Right forelimb (tissue), 1 donor: ENCODE measurements at places on chromosomes 2 and 18.

- no peak for DNase-seq
Observed at GRCh38 chr18:5066380-5066977, 130.6 kb downstream of the AKAIN1 start.

DNA sequence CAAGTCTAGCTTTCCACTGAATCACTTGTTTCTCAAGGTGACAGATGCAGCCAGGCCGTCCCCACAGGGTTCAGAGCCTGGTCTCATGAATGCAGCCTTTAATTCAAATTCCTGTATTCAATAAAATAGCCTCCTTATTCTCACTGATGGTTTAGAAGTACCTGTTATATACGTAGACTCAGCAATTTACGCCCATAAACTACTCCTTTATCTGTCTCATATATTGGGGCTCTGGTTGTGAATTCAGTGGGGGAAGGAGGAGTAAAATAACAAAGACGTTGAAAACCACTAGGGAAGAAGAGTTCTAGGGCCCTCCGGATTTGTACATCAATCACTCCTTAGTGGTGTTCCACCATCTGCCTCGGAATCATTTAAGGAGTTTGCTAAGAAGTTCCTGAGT, 1.7 kb downstream of the OBSL1 start:
- no peak for DNase-seq

- peak; percentile 33 for DNase-seq
Observed at GRCh38 chr2:24824966-24825882, 32.0 kb downstream of the CENPO start.

- DNase-seq = no peak
Observed at GRCh38 chr18:73835656-73836364, 311.8 kb downstream of the FBXO15 start.

- no peak for DNase-seq
Observed at GRCh38 chr2:98172150-98172765, 85.3 kb downstream of the VWA3B start.

GRCh38 chr2:214671319-214671885, 138.1 kb downstream of the BARD1 start:
- no peak for DNase-seq

- no peak for DNase-seq
Observed at GRCh38 chr18:39561126-39561525, 1995.5 kb upstream of the CELF4 start.

DNA sequence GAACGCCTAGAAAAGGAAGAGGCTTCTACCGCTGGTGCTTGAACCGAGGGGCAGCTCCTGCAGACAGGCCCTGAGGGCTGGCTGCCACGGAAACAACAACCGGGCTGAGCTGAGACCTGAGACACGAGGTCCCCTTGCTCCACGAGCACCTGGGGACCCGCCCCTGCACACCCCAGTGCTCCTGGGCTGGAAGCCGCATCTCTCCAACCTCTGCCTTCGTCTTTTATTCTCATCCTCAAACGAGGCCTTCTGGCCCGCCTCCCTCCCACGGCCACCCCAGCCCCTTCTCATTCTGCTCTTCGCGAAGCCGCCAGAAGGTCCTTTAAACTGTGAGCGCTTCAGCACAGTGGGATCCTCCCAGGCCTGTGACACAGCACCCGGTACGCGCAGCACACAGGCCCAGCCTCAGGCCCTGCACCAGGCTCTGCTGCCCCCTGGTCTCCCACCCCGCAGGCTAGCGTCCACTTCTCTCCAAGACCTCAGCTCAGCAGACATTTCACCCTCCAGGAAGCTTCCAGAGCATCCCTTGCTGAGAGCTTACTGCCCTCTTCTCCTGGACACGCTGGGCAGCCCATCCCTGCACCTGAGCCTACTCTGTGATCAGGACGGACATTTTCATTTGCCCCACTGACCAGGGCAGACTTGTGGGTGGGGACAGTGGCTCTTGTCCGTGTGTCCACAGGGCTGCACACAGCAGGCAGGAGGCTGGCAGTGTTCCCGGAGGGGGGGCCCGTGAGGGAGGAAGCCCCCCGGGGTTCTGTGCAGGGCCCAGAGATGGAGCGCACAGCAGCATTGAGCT, 149.7 kb downstream of the PXDN start:
- DNase-seq = peak; percentile 34

GRCh38 chr18:48743886-48744285, 205.1 kb downstream of the CTIF start:
- DNase-seq = no peak

DNA sequence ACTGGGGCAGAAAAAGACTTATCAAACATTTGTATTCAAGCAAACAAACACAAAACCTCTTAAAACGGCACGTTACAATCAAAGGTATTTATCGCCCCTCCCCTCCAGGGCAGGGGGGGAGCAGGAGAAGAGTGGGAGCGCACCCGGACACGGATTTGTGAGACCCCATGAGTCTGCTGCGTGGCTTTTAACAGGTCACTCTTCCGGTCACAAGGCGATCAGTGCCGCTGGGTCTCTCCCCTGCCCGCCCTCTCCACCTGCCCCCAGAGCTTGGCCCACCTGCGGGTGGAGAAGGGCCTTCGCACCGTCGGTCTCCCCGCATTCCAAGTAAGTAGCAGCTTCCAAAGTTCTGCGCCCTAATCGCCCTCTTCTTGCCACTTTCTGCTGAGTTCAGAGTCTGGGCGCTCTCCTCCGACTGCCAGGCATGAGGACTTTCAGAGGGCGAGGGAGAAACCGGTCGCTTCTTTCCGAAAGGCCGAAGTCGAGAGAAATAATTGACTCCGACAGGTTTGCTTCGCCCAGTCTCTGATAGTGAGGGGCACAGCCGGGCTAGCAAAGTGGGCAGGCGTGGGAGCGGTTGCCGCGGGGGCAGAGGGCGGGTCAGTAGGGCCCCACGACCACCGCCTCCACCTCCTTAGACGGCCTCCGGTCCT, 800 bp downstream of the RPRM start:
- no peak for DNase-seq

- DNase-seq = no peak
Observed at GRCh38 chr18:23998820-23999219, 15.7 kb upstream of the TTC39C start.

DNA sequence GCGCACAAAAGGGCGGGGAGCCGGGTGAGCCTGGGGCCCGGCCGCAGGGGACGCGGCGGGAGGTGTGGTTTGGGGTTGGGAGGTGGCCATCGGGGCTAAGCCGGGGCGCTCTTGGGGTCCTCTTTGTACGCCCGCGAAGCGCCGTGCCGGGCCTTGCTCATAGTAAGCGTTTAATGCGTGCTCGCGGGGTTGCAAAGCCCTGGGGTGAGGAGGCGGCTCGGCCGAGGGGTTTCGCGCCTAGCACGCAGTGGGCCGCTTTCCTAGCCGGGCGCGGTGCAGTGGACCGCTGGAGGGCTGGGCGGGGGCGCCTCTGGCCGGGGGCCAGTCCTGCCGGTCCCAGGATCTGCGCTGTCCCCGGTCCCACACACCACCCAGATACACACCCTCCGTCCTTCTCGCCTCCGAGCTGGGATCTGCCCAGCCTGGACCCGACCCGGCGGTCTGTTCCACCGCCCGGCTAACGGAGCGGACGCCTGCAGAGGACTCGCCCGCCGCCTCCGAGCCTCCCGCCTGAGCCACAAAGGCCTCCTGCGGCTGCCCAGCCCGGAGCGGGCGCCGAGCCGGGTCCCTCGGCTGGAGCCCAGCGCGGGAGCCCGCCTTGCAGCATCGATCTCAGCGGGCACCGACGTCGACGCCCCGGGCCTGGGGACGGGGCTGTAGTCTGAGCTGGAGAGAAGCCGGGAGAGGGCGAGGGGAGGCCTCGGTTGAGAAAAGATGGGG, 564 bp downstream of the DPYSL5 start:
- no peak for DNase-seq

DNA sequence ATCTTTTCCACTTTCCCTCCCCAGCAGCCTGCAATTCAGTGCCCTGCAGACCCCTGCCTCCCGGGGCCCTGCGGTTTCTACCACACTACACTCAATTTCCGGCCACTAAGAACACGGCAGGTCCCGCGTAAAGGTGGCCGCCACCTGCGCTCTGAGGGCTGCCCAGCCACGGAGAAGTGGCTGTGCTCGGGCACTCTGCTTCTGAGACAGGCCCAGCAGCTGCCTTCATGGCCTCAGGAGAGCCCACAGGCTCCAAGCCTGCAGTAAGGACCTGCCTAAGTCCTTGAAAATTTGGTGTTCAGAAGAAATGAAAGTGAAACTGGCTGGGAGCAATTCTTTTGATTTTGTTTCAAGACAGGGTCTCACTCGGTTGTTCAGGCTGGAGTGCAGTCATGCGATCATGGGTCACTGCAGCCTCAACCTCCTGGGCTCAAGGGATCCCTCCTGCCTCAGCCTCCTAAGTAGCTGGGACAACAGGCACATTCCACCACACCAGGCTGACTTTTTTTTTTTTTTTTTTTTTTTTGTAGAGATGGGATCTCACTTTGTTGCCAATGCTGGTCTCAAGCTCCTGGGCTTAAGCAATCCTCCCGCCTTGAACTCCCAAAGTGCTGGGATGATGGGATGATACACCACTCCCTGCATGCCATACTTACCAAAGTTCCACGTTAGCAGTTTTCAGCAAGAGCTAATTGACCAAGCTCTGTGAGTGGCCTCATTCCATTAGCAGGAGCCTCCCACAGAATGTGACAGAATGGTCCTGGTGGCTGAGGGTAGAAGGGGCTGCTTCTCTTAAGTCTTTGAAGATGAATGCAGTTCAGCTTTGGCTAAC, 14.6 kb upstream of the ALPP start:
- DNase-seq = peak; percentile 39

DNA sequence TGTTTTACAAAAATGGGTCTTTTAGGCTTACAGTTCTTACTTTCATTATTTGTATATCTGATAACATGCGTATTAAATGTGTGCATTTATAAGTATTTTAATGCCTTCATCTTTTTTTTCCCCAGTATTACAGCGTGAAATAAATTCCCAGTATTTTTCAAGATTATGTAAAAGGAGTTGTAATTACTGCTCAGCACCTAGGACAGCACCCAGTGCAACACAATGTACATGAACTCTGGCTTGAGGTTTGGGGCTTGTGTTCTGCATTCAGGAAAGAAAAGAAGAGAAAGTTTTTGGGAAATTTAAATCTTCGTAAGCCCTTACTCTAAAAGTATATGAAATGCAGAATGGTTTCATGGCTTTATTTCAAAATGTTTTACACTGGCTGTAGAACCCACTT, 16.7 kb downstream of the ZNF638 start:
- DNase-seq = no peak

GRCh38 chr2:238938401-238939055, 90.6 kb downstream of the TWIST2 start:
- peak; percentile 75 for DNase-seq

GRCh38 chr2:16123421-16123820, 183.1 kb downstream of the MYCN start:
- DNase-seq = no peak

- DNase-seq = no peak
Observed at GRCh38 chr2:135890149-135890548, 13.9 kb upstream of the MCM6 start.

GRCh38 chr2:33230842-33231241, 245.6 kb upstream of the RASGRP3 start:
- no peak for DNase-seq

GRCh38 chr2:60819155-60819862, 62.1 kb upstream of the REL start:
- no peak for DNase-seq

- no peak for DNase-seq
Observed at GRCh38 chr2:11305958-11306357, 38.5 kb downstream of the ROCK2 start.

GRCh38 chr2:112846031-112846430, 9.5 kb upstream of the IL1B start:
- no peak for DNase-seq

DNA sequence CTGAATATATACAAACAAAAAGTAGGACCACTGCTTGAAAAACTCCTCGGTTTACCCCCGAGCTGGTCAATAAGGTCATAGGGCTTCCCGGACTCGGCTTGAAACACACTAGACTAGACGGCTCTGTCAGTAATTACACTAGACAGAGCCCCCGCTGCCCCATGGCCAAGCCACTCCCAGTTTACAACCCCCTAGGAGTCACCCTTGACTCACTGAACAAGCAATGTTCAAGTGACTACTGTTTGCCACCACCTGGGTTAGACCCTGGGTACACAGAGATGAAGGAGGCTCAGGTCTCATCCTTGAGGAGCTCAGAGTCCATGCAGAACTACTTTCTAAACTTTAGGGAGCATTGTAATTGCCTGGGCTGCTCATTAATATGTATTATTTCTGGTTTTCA, 13.7 kb upstream of the PRELID3A start:
- no peak for DNase-seq

- no peak for DNase-seq
Observed at GRCh38 chr2:45706033-45706432, 54.6 kb downstream of the PRKCE start.

GRCh38 chr2:152093464-152093863, 5.4 kb downstream of the CACNB4 start:
- DNase-seq = peak; percentile 52

DNA sequence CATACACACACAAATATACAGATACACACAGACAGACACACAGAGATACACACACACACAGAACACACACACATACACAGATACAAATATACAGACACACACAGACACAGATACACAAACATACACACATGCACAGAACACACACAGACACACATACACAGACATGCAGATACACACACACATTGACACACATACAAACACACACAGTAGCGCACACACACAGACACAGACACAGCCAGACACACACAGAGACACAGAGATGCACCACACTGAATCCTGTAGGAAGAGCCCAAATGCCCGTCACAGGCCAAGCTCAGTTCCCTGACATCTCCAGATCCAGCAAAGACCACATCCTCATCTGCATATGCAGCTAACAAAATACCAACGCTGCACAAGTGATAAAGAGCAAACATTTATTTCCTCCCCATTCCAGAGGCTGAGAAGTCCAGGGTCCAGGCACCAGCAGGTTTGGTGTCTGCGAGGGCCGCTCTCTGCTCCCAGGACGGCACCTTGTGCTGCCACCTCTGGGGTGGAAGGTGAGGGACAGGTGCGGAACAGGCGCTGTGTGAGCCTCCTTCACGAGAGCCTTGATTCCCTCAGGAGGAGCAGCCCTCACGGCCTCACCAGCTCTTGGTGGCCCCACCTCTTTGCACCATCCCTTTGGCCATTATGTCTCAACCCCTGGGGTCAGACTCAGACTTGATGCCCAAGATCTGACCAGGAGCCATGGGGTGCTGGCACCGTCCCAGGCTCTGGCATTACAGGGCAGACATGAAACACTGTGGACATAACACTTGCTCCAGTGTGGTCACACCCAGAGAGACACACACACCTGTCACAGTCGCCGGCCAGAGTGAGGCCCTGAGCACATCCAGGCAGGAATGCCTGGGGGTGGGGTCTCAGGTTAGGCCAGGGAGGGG, 108.7 kb downstream of the NDUFA10 start:
- DNase-seq = peak; percentile 37

GRCh38 chr2:108640731-108641130, 78.6 kb upstream of the RANBP2 start:
- DNase-seq = no peak

GRCh38 chr2:69582582-69583176, 60.9 kb downstream of the AAK1 start:
- DNase-seq = no peak
